ENCODE measurements at places on chromosomes 3 and 15.

DNA sequence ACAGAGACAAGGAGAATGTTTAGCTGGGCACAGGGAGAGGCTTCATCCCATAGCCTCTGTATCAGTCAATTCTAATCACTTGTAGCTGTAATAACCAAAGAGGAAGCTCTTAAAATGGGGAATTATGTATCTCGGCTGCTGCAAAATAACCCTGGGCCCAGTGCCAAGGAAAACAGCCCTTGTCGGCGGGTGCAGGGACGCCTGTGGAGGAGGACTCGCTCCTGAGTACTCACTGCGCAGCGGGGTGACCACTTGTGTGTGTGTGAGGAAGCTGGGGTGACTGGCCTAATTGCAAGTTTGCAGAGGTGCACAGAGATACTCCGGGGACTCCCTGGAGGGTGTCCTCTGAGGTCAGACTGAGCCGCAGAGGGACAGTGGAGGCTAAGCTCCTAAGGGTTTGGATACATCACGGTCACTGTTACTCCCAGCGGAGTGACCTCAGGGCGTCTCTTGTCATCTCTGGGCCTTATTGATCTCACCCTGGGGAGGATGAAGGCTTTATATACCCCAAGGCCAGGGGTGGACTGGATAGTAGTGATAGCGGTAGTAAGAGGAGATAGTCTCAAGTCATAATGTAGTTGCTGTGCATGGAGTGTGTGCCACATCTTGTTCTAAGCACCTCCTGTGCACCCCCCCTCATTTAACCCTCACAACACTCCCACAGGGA is 37.2 kb downstream of the SLC6A6 start:
- DNase-seq, result no peak

- no peak for DNase-seq
Observed at GRCh38 chr3:61919371-61919770, 358.0 kb downstream of the PTPRG start.

DNA sequence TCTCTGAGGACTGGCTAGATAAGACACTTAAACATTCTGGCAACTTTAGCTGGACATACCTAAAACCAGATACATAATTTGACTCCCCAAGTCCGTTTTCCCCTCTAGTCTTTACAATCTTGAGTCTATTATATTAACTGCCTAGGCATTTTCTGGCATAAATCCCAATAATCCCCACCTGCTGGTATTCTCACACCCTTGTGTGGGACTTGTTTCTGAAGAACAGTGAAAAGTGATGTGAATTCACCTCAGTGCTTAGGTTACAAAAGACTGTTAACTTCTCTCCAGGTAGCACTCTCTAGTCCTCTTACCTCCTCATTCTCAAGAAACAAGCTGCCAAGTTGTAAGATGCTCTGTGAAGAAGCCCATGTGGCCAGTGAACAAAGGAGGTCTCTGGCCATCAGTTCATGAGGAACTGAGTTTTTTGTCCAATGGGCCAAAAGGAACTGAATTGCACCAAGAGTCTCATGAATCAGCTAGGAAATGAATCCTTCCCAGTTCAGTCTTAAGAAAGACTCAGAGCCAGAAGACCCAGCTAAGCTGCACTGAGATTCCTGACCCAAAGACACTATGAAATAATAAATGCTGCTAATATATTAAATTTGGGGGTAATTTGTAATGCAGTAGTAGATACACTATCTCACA is 4.1 kb downstream of the OSBPL11 start:
- DNase-seq, result no peak

GRCh38 chr3:122353215-122353614 is 28.2 kb downstream of the CSTA start:
- DNase-seq, result no peak

- DNase-seq, result no peak
Observed at GRCh38 chr15:51071578-51071977, 23.1 kb downstream of the TNFAIP8L3 start.

GRCh38 chr15:66630801-66631351 is 65.1 kb upstream of the LCTL start:
- DNase-seq, result no peak
